Hindlimb muscle (tissue), 1 donor: ENCODE measurements at places on chromosomes 4 and X. TPM values are rescaled to one million over a fixed set of nuclear protein-coding genes. Genes with fewer than 3 reads are reported as not detected.
A peak's percentile ranks its signal among the peaks of the same experiment; 100 is the strongest.

- DNase-seq: no peak
Observed at GRCh38 chr4:18954538-18954937, 933.0 kb upstream of the LCORL start.

DNA sequence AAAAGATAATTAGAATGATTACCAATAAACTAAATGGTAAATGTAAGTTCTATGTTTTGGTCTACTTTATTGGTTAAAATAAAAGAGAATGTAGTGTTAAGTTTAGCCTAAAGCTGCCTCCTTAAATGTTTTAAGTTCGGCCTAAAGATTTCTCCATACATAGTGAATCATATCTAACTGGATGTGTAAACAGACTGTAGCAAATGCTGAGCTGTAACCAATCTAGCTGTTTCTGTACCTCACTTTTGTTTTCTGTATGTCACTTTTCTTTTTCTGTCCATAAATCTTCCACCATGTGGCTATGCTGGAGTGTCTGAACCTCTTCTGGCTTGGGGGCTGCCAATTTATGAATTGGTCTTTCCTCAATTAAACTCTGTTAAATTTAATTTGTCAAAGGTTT is 121.2 kb downstream of the TBCK start:
- no peak for DNase-seq

DNA sequence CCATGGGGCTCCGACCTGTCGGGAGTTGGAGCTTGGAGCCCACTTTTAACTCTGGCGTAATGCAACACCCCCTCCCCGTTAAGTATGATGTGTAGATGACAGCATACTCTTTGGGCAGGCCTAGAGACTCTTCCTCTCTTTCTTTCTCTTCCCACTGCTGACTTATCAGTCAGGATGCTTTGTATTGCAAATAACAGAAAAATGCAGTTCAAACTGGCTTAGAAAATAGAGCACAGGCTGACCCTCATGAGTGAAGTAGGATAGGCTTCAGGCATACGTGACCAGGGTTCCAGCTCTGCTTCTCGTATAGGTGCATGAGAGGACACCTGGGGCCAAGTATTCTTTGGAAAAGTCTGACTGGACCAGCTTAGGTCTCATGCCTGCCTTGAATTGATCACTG is 23.3 kb upstream of the RNF4 start:
- DNase-seq: no peak

GRCh38 chr4:129138810-129139496 is 43.0 kb downstream of the C4orf33 start:
- DNase-seq: no peak

GRCh38 chrX:111511477-111511876 is at the start of gene SERTM2:
Gene SERTM2, plus strand, starts transcription at chrX:111511645. Its CDS starts 7,213 bp downstream, at chrX:111518858.
- DNase-seq: no peak

DNA sequence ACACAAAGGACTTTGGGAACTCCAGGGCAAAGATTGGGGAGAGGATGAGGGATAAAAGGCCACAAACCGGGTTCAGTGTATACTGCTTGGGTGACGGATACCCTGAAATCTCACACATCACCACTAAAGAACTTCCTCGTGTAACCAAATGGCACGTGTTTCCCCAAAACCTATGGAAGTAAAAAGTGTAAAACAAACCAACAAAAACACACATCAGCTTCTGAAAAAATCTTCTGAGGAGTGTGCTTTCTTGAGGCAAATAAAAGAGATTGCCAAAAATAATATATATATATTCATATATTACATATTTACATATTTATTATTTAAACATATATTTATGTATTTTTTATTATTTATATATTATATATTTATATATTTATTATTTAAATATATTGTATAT is 3.9 kb downstream of the P2RY8 start:
- no peak for DNase-seq

DNA sequence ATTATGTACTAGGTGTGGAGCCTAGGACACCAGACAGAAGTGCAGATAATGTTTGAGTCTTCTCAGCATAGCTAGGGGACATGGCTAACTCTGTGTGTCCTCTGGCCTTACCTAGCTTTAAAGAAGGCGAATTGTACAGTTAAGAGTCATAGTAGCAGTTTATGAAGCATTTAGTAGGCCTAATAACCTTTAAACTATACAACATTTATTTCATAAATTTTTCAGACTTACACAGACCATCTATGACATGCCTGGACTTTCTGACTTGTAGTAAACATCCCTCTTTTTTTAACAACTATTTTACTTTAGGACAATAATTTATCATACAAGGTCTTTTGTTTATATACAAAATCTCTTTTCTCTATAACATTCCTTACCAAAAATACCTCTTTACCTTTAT is 37.4 kb downstream of the ETNPPL start:
- DNase-seq: no peak

GRCh38 chr4:147360301-147360700 is 120.6 kb upstream of the EDNRA start:
- DNase-seq: no peak

DNA sequence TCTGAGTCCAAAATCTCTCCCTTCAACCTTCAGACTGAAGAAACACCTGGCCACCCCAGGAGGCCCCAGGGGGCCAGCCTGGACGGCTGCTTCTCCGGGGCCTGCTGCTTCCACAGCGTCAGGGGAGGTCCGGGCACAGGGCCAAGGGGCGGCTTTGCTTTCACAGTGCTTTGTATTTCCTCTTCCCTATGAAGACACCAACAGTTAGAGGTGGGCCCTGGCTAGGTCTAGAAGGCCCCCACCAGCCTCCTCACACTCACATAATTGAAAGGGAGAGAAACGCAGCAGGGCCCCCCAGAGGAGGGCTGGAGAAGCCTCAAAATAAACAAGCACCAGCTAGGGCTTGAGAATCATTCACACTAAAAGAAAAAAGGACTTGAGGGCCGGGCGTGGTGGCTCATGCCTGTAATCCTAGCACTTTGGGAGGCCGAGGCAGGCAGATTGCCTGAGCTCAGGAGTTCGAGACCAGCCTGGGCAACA is 17.8 kb downstream of the SCD5 start:
- DNase-seq: peak; percentile 69

DNA sequence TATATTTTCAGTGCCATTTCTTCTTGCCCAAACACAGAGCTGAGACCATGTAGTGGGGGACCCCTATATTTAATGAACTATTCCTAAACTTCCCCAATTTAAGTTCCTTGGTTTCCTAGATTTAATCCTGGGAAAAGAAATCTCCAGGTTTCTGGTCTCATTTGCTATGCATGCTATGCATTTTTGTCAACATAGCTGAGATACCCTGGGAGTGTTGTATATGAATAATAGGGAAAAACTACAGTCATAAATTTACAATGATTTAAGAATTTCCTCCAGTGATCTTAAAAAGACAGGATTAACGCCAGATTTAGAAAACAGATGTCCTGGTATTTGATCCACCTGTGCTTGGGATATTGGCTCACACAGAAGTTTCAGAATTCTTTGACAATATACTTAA is 136.8 kb upstream of the RAPGEF2 start:
- DNase-seq: no peak

DNA sequence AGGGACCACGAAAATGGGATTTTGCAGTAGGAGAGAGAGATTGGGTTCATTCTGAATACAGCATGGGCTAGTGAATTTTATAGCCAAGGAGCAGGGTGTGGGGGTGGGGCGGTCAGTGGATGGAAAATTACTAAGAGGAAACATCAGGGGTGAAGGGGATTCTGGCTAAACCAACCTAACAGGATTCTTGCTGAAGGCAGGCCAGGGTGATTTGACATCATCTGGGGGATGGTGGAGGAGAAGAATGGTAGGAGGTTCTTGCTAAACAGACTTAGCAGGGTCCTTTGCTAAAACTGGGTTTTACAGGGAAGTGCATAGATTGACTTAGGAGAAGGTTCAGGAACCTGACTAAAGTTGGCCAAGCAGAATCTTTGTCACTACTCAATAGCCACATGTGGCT is 91.9 kb downstream of the DNAAF6 start:
- DNase-seq: no peak

- peak; percentile 51 for DNase-seq
Observed at GRCh38 chr4:185396724-185397385, at the start of gene ANKRD37. Gene ANKRD37, plus strand, starts transcription at chr4:185396841. Its CDS starts 83 bp downstream, at chr4:185396924.

GRCh38 chrX:63508668-63509067 is 157.5 kb upstream of the SPIN4 start:
- no peak for DNase-seq

DNA sequence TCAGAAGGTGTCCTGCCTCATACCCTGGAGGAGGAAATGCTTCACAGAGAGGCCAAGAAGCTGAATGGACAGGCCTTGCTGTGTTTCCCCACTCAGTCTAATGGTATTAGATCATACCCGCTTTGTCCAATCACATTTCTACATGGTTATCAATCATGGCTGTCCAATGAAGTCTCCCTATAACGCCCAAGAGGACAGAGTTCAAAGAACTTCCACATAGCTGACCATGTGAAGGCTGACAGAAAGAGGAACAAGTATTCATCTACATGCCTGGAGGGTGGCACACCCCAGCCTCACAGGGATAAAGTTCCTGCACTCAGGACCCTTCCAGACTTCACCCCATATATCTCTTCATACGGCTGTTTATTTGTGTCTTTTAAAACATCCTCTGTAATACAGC is 123.4 kb downstream of the MANBA start:
- no peak for DNase-seq

- DNase-seq: no peak
Observed at GRCh38 chrX:111355523-111356115, 56.4 kb downstream of the DCX start.

- DNase-seq: peak; percentile 37
Observed at GRCh38 chrX:74422576-74423288, 1.4 kb downstream of the SLC16A2 start.

DNA sequence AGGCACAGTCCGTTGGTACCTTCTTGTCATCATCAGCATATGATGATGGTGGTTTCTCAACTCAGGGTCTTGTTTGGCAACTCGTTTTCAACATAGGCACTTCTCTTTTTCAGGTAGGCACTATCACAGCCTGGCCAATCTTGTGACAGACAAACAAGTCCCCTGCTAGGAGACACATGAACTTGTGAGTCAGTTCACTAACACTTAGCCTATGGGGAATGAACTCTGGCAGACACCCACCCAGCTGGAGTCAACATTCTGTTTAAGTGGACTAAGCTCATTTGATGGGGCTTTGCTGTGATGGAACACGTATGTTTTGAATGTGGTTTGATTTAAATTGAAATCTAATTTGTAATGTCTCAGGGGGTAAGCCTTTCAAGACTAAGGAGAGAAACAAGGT is 100.7 kb upstream of the MAMLD1 start:
- DNase-seq: no peak

DNA sequence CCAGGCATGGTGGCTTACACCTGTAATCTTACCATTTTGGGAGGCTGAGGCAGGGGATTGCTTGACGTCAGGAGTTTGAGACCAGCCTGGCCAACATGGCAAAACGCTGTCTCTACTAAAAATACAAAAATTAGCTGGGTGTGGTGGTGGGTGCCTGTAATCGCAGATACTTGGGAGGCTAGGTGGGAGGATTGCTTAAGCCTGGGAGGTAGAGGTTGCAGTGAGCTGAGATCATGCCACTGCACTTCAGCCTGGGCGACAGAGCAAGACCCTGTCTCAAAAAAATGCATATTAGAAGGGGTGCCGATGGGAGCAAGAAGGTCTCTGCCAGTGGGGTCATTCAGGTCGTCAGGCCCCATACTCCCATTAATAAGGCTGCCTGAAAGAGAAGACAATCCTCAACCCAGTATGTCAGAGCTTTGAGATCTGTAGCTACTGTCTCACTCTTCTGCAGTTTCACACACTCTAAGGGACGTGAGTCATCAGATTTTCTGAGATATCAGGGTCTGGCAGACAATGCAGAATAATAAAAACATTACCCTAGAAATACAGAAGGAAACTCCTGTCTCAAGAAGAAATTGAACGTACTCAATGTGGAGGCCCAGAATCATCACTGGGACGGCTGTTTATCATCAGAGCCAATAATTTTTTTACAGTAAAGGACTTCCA is 176.7 kb upstream of the FAT1 start:
- no peak for DNase-seq

- no peak for DNase-seq
Observed at GRCh38 chr4:8383016-8383415, 57.5 kb downstream of the ACOX3 start.

DNA sequence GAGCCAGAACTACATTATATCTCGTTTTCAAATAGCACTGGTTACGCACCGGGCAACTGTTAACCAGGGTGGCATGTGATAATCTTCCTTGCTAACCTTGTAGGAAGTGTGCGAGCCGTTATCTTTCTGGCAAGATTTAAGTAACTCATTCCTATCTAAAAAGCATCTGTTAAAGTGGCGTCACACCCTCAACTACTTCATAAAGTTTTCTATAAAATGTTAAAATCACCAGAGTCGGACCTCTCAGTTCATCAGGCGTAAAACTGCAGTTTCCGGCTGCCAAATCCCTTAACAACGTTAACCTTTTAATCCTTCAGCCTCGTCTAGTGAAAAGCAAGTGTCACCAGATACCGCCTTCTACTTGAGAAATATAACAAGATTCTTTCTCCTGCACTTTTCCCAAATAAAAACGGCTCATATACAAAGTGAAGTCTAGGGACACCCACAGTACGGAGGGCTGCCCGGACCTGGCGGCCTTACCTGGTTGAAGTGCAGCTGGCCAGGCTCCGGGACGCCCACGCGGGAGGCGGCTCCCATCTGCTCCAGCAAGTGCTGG is 1.2 kb downstream of the SLC39A8 start:
- no peak for DNase-seq

DNA sequence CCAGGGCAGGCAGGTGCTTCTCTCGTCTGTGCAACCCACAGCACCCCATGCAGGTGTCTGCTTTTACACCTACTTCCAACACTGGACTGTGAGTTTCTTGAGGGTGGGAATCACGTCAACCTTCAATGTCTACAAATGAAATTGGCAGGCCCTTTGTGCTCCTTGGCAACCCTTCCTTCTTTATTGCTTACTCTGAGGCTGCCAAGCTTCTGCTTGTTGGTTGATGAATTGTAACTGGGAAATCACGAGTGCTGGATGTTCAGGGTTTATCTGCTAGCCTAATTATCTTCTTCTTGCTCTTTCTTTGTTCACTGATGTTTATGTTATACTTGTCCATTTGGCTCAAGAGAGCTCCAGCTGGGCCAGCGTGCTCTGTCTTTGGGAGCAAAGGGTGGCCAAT is 2.5 kb upstream of the DGAT2L6 start:
- DNase-seq: no peak

Gene LDOC1
- polyA plus RNA-seq: 49.7 TPM

Gene RTL3
- 0.99 TPM for polyA plus RNA-seq

Gene SYTL5
- 0.05 TPM for polyA plus RNA-seq

Gene GPC4
- 98.8 TPM for polyA plus RNA-seq

Gene DUSP21
- not detected for polyA plus RNA-seq

Gene ALAS2
- 14.7 TPM for polyA plus RNA-seq

Gene PCDH11X
- polyA plus RNA-seq: 0.58 TPM

Gene VCX3A
- polyA plus RNA-seq: not detected

Gene ETDA
- not detected for polyA plus RNA-seq

Gene TMEM150C
- 3.5 TPM for polyA plus RNA-seq
